ENCODE measurements at places on chromosomes 12 and 14. TPM values are rescaled to one million over a fixed set of nuclear protein-coding genes. Genes with fewer than 3 reads are reported as not detected.

DNA sequence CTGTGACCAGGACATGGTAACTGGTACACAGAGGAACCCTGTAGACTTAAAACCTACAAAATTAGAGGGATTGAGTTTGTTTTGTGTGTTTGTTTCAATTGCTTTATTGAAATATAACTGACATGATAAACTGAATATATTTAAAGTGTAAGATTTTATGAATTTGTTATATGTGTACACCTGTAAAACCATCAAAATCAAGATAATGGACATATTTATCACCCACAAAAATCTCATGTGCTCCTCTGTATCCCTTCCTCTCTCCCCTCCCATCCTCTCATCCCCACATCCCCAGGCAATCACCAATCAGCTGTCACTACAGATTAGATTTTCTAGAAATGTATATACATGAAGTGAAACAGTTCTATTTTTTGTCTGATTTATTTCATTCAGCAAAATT is 565.5 kb downstream of the NOVA1 start:
- no peaks in the 10 kb centered on the region for H3K36me3 ChIP-seq
- no peak for DNase-seq
- no peaks in the 10 kb centered on the region for H3K27me3 ChIP-seq
- H3K4me1 ChIP-seq: no peaks in the 10 kb centered on the region
- H3K27ac ChIP-seq: no peak overlapping the region
- no peak overlapping the region for H3K4me3 ChIP-seq

DNA sequence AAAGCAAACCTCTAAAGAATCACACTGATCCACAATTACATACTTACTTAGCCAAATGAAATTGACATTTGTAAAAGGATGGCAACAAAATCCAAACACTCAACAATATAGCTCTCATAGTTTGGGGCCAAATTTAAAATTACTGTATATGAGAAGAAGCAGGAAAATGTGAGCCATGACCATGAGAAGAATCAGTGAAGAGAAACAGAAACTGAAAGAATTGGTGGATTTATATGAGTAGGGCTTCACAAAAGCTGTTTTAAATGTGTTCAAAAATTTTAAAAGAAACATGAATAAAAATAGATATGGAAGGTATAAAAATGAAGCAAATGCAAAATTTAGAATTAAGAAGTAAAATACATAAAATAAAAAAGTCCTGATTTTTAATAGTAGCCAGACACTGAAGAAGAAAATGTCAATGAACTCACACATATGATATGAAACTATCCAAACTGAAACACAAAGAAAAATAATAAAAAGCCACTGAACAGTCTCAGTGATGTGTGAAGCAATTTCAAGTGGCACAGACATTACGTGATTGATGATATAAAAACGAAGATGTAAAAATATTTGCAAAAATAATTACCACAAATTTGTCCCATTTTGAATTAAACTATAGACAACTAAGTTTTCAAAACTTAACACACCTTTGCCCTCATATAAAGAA is 87.9 kb upstream of the MDGA2 start:
- no peak overlapping the region for H3K4me3 ChIP-seq
- no peaks in the 10 kb centered on the region for H3K27me3 ChIP-seq
- H3K36me3 ChIP-seq: no peaks in the 10 kb centered on the region
- no peak for DNase-seq
- no peaks in the 10 kb centered on the region for H3K4me1 ChIP-seq
- no peak overlapping the region for H3K27ac ChIP-seq

- no peak for DNase-seq
- H3K4me3 ChIP-seq: no peak overlapping the region
- no peaks in the 10 kb centered on the region for H3K27me3 ChIP-seq
- peaks cover 51% of the 10 kb centered on the region for H3K4me1 ChIP-seq
Measured at GRCh38 chr12:79925492-79925891, 9.4 kb downstream of the PPP1R12A start.

DNA sequence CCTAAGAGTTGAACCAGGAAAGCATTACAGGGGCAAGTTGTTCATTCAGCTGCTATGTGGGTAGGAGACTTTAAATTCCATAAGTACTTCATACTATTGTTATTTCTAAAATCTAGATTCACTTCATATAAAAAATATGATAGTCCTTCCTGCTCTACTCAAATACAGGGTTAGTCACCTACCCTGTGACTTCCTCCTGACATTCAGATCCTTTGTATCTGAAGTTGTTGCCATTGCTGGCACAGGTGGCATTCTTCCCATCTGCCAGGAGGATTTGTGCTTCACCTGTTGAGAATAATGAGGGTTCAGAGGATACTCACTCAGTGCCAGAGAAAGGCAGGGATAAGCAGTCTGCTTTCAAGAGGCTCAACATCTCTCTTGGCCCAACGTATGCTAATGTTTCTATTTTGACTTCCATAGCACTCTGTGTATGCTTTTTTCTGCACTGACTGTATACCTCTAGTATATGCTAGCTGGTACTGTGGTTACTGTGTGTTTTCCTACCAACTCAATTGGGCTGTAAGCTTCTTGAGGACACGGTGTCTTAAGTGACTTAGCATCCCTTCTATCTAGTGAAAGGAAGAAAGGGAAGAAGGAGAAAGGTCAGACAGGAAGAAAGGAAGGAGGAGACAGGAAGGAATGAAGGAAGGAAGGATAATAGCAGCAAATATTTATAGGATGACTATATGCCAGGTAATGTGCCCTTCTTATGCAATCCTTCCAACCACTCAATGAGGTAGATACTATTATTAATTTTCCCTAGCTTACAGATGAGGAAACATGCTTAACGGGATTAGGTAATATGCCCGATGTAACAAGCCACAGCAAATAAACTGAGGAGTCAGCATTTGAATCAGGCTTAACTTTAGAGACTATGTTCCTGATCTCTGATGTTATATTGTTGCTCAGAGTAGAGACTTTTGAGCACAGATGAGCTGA is 38.5 kb upstream of the FGF6 start:
- no peak for DNase-seq
- peaks cover 8% of the 10 kb centered on the region for H3K36me3 ChIP-seq
- H3K27me3 ChIP-seq: peaks cover 2% of the 10 kb centered on the region
- H3K4me1 ChIP-seq: peaks cover 8% of the 10 kb centered on the region

GRCh38 chr12:99138393-99138792 is 493.3 kb downstream of the APAF1 start:
- H3K4me1 ChIP-seq: no peaks in the 10 kb centered on the region
- no peaks in the 10 kb centered on the region for H3K36me3 ChIP-seq
- no peak for DNase-seq
- no peak overlapping the region for H3K4me3 ChIP-seq

DNA sequence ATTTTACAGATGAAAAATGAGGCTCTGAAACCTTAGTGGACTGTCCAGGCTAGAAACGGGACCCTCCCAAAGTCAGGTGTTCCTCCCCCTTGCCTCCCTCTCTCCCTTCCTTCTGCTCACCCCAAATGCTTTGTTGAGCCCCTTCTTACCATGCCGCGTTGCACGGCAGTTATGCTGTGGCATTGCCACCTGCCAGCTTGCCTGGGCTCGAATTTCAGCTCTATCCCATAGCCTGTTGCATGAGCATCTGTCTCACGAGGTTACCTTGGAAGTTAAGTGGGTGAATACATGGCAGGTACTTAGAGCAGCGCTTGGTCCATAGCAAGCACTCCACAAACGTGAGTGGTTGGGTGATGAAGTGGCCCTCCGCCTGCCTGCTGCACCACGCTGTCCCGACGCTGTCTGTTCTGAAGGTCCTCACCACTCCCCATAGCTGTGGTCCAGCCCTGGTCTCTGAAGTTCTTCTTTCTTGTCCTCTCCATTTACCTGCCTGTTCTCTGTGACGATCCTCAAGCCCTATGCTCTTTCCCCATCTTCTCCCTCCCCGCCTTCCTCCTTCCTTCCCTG is 269.9 kb downstream of the CACNA1C start:
- peaks cover 16% of the 10 kb centered on the region for H3K27me3 ChIP-seq
- no peaks in the 10 kb centered on the region for H3K4me1 ChIP-seq
- H3K27ac ChIP-seq: no peak overlapping the region
- DNase-seq: no peak

DNA sequence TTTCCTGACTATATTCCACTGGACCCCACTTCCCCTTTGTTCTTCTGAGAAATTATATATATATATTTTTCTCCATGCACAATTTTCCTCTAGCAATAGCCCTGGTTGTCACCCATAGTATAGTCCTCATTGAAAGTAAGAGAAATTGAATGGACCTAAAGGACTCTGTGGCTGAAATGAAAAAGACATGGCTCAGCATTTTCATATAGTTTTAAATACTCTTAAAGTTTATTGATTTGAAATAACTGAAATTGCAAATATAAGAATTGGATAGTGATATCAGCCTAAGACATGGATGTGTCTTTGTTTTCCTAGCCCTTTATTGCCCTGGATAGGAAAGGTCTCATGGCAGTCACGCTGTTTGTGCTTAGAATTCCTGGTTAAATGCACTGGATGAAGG is 113.8 kb downstream of the ANO6 start:
- no peaks in the 10 kb centered on the region for H3K27me3 ChIP-seq
- DNase-seq: no peak
- H3K4me3 ChIP-seq: no peak overlapping the region
- no peak overlapping the region for H3K27ac ChIP-seq
- peaks cover 12% of the 10 kb centered on the region for H3K36me3 ChIP-seq
- peaks cover 1% of the 10 kb centered on the region for H3K4me1 ChIP-seq

GRCh38 chr12:79517363-79517762 is 173.4 kb downstream of the PAWR start:
- H3K4me1 ChIP-seq: no peaks in the 10 kb centered on the region
- H3K4me3 ChIP-seq: no peak overlapping the region
- H3K27ac ChIP-seq: no peak overlapping the region
- no peaks in the 10 kb centered on the region for H3K36me3 ChIP-seq

- peaks cover 71% of the 10 kb centered on the region for H3K4me1 ChIP-seq
- no peaks in the 10 kb centered on the region for H3K27me3 ChIP-seq
- no peak for DNase-seq
- H3K27ac ChIP-seq: peak overlapping the region; percentile 64
Measured at GRCh38 chr12:807041-807735, 54.8 kb downstream of the WNK1 start.

- H3K27me3 ChIP-seq: no peaks in the 10 kb centered on the region
- no peaks in the 10 kb centered on the region for H3K4me1 ChIP-seq
- H3K4me3 ChIP-seq: no peak overlapping the region
- no peaks in the 10 kb centered on the region for H3K36me3 ChIP-seq
- H3K27ac ChIP-seq: no peak overlapping the region
Measured at GRCh38 chr12:40622246-40622838, 69.9 kb upstream of the CNTN1 start.

Gene DNAI7
- 0.10 TPM for total RNA-seq

Gene SCN8A
- total RNA-seq: 0.64 TPM

Gene BLOC1S1
- 162 TPM for total RNA-seq

Gene EML1
- 1.9 TPM for total RNA-seq

Gene SAMD15
- total RNA-seq: not detected

Gene SERPINA5
- not detected for total RNA-seq
